GM23248 (cell line): ENCODE measurements at places on chromosomes 11 and 22.

DNA sequence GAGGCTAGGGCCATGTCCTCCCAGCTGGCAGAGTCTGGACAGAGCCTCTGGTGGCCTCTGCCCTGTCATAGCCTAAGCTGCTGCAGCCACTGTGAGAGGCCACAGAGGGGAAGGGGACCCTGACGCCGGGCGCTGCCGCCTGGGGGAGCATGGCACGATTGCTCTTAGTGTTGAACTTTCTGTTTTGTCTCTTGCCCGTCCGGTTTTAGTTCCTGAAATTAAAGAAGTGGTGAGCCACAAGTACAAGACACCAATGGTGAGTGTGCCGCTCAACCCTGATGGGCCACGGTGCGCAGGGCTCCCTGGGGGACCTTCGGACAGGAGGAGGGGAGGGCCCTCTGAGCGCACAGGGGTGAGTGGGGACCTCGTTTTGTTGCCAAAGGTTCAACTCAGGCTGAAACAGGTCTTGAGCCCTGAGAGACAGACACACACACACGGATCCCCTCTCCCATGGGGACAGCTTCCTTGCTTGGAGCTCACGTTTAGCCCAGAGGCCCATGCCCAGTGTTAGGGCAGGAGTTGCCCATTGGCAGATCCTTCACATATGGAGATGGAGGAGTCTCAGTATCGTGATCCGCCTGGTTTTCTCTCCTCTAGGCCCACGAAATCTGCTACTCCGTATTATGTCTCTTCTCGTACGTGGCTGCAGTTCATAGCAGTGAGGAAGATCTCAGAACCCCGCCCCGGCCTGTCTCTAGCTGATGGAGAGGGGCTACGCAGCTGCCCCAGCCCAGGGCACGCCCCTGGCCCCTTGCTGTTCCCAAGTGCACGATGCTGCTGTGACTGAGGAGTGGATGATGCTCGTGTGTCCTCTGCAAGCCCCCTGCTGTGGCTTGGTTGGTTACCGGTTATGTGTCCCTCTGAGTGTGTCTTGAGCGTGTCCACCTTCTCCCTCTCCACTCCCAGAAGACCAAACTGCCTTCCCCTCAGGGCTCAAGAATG is 23.8 kb downstream of the MYBPC3 start:
- no peaks in the 10 kb centered on the region for H3K36me3 ChIP-seq
- no peaks in the 10 kb centered on the region for H3K27me3 ChIP-seq
- no peak overlapping the region for H3K4me3 ChIP-seq

- peaks cover 10% of the 10 kb centered on the region for H3K4me1 ChIP-seq
- H3K36me3 ChIP-seq: no peaks in the 10 kb centered on the region
- DNase-seq: no peak
- no peak overlapping the region for H3K4me3 ChIP-seq
These were observed 15.4 kb downstream of the CCDC34 start for GRCh38 chr11:27347359-27348339.

- no peak for DNase-seq
- no peaks in the 10 kb centered on the region for H3K36me3 ChIP-seq
- H3K4me3 ChIP-seq: no peak overlapping the region
- no peaks in the 10 kb centered on the region for H3K27me3 ChIP-seq
- no peak overlapping the region for H3K27ac ChIP-seq
These were observed 10.1 kb upstream of the ACR start for GRCh38 chr22:50727678-50728522.

GRCh38 chr22:45204819-45205218 is 35.9 kb downstream of the KIAA0930 start:
- H3K4me3 ChIP-seq: no peak overlapping the region
- H3K4me1 ChIP-seq: peaks cover 6% of the 10 kb centered on the region
- DNase-seq: no peak
- no peaks in the 10 kb centered on the region for H3K36me3 ChIP-seq

DNA sequence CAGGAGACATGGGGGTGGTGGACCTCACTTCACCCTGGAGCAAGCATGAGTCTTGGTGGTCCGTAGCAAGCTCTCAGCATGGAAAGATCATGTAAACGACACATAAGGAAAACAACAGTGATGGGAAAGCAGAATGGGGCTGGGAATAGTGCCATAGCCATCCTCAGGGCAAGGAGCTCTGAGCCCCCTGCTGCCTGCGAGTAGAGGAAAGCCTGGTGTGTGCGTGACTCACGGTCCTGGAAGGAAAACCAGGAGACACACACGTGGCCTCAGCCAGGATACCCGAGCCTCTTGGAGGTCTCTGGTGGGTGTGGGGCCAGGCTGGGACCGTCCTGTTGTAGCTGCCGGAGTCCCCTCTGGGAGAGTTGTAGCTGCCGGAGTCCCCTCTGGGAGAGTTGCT is 12.4 kb downstream of the SHANK3 start:
- H3K4me3 ChIP-seq: no peak overlapping the region
- H3K27ac ChIP-seq: no peak overlapping the region
- no peak for DNase-seq
- no peaks in the 10 kb centered on the region for H3K4me1 ChIP-seq
- H3K36me3 ChIP-seq: no peaks in the 10 kb centered on the region
- H3K27me3 ChIP-seq: no peaks in the 10 kb centered on the region; the same call in 1 of the 2 replicates

DNA sequence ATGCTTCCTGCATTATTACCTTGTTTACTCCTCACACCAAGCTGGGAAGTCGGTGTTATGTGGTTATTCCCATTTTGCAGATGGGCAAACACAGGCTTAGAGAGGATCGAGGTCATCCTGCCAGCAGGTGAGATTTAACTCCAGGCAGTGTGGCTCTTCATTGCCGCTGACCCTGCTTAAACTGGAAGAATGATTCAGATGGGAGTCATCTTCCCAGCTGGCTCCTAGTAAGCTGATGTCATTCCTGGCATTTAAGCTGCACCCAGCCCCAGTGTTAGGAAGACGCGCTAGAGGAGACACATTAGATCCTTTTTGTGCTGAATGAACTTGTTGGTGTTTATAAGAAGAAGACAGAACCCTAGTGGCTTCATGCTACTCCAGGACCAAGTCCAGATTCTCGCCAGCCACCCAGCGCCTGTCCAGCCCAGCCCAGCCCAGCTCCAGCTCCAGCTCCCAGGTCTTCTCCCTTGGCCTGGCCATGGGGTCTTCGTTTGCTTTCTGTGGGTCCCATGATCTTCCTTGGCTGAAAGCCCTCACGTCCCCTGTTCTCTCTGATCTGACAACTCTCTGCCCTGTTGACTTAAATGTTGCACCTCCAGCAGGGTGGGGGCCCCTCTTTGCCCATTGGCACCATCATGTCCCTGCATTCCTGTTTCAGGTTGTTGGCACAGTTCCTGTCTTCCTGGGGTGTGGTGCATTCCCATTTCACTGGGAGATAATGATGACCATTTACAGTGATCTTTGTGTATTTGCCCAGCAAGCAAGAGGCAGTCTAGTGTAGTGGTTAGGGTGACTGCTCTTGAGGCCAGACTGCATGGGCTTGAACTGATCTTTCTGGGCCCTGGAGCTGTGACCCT is 13.6 kb downstream of the PARVB start:
- H3K27ac ChIP-seq: peak overlapping the region; percentile 90
- DNase-seq: peak; percentile 98
- H3K4me3 ChIP-seq: peak overlapping the region; percentile 58
- H3K4me1 ChIP-seq: peaks cover 18% of the 10 kb centered on the region
- no peaks in the 10 kb centered on the region for H3K27me3 ChIP-seq

DNA sequence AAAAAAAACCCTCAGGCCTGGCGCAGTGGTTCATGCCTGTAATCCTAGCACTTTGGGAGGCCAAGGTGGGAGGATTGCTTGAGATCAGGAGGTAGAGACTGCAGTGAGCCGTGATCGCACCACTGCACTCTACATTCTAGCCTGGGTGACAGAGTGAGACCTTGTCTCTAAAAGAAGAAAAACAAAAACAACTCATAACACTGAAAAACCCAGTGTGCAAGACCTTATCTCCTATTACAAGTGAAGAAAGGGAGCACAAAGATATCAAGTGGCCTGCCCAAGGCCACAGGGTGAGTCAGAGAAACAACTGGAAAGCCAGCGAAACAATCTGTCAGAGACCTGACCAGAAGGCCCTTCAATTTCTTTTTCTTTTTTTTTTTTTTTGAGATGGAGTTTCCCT is 2.5 kb downstream of the TXN2 start:
- H3K27ac ChIP-seq: no peak overlapping the region
- no peak for DNase-seq
- H3K27me3 ChIP-seq: no peaks in the 10 kb centered on the region
- H3K4me1 ChIP-seq: peaks cover 15% of the 10 kb centered on the region
- peaks cover 9% of the 10 kb centered on the region; the same call in 1 of the 2 replicates for H3K36me3 ChIP-seq

GRCh38 chr11:75107187-75107586 is 10.5 kb upstream of the OR2AT4 start:
- H3K4me3 ChIP-seq: no peak overlapping the region
- H3K27ac ChIP-seq: no peak overlapping the region
- peaks cover 14% of the 10 kb centered on the region for H3K4me1 ChIP-seq
- no peaks in the 10 kb centered on the region for H3K36me3 ChIP-seq

DNA sequence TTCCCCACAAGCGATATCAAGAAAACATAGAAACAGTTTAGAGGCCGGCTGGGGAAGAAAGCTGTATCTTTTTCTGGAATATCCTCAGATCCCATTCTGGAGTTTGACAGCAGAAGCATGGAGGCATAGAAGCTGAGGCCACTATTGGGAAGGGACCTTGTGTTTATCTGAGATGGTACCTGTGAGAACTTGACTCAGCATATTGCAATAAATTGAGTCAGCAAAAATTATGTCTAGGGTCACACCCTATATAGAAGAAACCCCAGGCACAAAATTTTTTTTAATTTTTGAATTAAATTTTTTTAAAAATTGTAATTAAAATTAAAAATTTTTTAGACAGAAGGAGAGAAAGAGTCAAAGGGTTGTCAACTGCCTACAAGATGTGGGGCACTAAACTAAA is 178.7 kb downstream of the NTM start:
- no peaks in the 10 kb centered on the region for H3K36me3 ChIP-seq
- peaks cover 74% of the 10 kb centered on the region for H3K27me3 ChIP-seq
- H3K4me1 ChIP-seq: no peaks in the 10 kb centered on the region
- H3K4me3 ChIP-seq: no peak overlapping the region
- no peak for DNase-seq
- no peak overlapping the region for H3K27ac ChIP-seq
